ENCODE measurements at places on chromosomes 5 and 9.
A peak's percentile ranks its signal among the peaks of the same experiment; 100 is the strongest.

DNA sequence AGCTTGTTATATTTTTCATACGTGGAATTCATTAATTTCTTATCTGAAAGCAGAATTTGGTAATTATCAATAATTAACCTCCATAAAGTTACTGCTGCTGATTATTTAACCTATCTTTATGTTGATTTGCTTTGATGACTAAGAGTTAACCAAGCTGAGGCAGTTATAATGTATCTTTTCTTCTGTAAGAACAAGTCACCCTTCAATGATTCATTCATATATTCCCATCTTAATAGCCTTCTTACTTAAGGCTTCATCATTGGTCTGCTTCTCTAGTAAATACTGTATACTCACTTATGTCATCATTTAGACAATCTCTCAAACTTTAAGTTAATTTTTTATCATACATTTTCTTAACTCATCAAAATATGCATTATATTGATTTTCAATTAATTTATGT, 592.2 kb downstream of the ANXA1 start:
- no peak for DNase-seq

DNA sequence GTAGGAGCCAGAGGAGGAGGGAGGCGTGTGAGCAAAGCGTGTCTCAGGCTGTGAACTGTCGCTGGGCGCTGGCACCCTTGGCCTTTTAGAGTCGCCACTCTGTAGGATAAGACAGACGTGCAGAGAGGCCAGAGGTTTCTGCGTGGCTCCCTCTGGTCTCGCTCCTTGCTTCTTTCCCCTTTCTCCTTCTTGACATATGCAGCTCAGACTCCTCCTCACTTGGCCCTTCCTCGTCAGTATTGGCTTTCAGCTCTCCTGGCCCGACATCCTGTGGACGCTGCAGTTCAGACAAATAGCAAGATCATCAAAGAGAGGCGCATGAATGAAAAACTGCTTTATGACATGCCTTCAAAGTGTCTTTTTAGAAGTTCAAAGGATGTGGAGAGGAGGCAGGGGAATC, 116.8 kb upstream of the SPRY4 start:
- no peak for DNase-seq

- no peak for DNase-seq
Observed at GRCh38 chr5:139472386-139473030, 1.7 kb downstream of the SMIM33 start.

DNA sequence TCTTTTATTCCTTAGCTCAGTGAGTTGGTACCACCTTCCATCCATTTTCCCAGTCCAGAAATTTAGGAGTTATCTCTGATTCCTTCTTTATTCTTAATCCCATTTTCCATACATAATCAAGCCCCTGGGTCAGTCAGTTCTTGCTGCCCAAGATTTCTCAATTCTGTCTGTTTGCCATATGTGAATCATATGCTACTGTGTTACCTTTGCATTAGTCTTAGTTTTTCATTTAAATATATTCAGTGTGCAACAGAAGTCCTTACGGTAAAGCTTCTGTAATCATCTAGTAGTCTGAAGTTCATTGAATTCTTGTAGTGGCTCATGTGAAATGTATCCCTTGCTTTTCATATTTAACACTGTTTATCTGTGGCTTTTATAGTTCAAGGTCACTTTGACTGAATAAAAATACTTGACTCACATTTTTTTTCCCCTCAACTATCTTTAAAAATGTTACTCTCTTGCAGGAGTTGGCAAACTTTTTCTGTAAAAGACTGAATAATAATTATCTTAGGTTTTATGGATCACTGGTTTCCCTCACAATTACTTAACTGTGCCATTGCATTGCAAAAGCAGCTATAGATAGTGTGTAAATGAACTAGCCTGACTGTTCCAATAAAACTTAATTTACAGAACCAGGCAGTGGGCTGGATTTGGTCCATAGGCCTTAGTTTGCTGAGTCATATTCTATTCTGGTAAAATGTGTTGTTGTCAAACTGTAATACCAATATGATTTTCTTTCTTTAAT, 6.9 kb downstream of the KIAA1958 start:
- no peak for DNase-seq

- no peak for DNase-seq
Observed at GRCh38 chr5:72951671-72952468, 4.0 kb upstream of the FCHO2 start.

GRCh38 chr9:75983319-75984045, 93.0 kb downstream of the PCSK5 start:
- DNase-seq: no peak

DNA sequence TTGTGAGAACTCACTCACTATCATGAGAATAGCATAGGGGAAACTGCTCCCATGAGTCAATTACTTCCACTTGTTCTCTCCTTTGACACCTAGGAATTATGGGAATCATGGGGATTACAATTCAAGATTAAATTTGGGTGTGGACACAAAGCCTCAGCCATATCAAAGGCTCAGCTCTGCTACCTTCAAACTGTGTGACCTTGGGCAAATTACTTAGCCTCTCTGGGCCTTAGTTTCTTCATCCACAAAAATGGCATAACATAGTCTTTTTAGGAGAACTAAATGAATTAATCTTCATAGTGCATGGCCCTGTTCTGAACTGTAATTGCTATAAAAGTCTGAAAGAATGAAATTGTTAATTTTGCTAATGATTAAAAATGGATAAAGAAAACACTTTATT, 18.3 kb upstream of the CARTPT start:
- DNase-seq: peak; percentile 37

GRCh38 chr5:154686490-154686889, 68.7 kb upstream of the LARP1 start:
- peak; percentile 3 for DNase-seq

DNA sequence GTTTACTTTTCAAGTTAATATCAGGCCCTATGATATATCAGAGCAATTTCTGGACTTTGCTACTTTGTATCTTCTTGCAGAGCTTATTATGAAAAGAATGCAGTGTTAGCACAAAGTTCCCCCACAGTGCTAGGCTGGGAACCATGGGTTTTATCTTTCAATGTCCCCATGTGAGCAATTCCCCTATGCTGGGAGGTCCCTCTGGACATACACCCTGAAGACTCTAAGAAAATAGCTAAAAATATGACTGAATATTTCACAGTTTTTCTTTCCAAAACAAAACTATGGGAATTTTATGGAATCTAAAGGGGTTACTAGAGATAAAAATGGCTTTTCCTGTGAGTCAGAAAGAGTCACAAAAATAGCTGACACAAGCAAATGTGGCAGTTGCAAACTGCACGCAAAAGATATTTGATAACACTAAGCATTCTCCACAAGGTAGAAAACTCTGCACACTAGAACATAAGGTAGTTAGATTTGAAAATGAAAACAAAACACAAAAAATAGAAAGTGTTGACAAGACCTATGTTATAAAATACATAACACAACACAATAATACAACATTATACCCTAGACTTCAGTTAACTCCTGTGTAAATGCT, 487.5 kb upstream of the GRIN3A start:
- DNase-seq: no peak

- peak; percentile 93 for DNase-seq
Observed at GRCh38 chr5:174221436-174221835, 175.9 kb downstream of the NSG2 start.

GRCh38 chr5:65418661-65419060, 63.1 kb downstream of the ADAMTS6 start:
- DNase-seq: no peak

GRCh38 chr9:120514405-120514804, 65.6 kb downstream of the CDK5RAP2 start:
- no peak for DNase-seq

- no peak for DNase-seq
Observed at GRCh38 chr5:59126016-59126707, 543.3 kb downstream of the RAB3C start.

DNA sequence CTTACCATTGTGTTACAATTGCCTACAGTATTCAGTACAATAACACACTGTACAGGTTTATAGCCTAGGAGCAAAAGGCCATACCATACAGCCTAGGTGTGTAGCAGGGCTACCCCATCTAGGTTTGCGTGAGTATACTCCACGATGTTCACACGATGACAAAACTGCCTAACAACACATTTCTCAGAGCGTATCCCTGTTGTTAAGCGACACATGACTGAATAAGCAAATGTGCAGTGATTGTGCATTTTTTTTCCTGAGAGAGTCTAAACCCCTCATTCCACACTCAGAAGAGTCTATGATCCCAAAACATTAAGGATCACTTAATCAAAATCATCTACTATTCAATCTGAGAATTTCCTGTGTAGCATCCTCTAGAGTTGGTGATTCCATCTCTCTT, 68.4 kb upstream of the GABRP start:
- no peak for DNase-seq

GRCh38 chr5:155651-156410, 35.5 kb upstream of the LRRC14B start:
- no peak for DNase-seq

GRCh38 chr5:133966090-133966489, 2.3 kb downstream of the C5orf15 start:
- DNase-seq: no peak

GRCh38 chr5:5638211-5638610, 215.7 kb downstream of the ICE1 start:
- DNase-seq: no peak

DNA sequence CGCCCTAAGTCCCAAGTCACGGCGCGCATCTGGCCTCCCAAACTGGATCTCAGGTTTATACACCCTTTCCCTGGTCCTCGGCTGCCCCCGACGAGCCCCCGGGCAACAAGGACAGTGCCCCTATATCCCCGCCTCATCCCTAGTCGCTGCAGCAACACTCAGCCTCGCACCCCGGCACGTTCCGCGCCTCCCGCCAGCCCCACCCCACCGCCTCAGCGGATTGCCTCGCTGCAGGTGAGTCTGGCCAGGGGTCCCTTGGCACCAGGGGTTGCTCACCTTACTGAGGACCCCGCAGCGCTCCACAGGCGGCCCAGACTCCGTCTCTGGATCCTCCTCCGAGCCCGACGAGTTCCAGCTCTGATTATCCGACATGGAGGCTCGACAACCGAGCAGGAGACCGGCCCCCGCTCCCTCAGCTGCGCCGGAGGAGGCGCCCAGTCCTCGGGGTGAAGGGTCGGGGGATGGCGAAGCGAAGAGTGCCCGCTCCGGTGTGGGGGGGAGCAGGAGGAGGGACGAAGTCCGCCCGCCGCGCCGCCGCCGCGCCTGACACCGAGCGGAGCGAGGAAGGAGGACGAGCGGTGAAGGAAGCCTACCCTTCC, 494 bp downstream of the CERT1 start:
- DNase-seq: peak; percentile 50

- peak; percentile 56 for DNase-seq
Observed at GRCh38 chr9:129587487-129588262, 33.2 kb downstream of the C9orf50 start.

DNA sequence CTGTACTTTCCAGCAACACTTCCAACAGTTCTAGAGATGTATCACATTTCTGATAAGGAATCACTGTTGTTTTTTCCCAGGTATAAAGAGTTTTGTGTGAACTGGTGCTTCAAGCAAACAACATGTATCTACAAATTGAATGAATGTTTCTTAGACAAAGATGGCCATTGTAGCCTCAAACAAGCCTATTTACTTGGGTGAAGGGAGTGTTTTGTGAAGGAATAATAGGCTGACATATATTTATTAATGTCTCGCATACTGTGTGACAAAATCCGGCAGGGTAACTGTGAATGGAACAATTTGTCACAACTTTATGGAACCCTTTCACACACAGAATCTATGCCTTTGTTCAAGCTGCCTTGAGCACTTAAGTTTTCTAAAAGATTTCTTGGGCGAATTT, 24.8 kb upstream of the DAB2 start:
- no peak for DNase-seq

DNA sequence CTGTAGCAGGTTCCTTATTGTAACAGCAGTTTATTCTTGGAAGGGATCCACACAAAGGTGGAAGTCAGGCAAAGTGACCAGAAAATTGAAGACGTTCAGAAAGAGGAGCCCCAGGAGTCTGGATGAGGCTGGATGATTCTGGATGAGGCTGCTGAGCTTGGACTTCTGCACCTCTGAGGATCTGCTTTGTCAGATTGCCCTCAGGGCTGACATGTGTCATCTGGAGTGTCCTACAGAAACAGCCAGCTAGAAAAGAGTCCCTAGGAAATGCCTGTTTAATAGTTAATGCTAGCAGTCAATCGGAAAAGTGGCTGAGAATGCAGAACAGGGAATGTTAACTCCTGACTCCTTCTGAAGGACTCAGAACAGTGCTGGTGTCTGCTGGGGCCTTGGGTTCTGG, 236.4 kb downstream of the LRRC70 start:
- DNase-seq: no peak

GRCh38 chr9:20662156-20662555, 21.9 kb upstream of the FOCAD start:
- DNase-seq: peak; percentile 91

GRCh38 chr5:76144513-76145274, 61.5 kb downstream of the SV2C start:
- DNase-seq: peak; percentile 11

- DNase-seq: no peak
Observed at GRCh38 chr5:122880170-122880689, 34.8 kb downstream of the SNX24 start.

DNA sequence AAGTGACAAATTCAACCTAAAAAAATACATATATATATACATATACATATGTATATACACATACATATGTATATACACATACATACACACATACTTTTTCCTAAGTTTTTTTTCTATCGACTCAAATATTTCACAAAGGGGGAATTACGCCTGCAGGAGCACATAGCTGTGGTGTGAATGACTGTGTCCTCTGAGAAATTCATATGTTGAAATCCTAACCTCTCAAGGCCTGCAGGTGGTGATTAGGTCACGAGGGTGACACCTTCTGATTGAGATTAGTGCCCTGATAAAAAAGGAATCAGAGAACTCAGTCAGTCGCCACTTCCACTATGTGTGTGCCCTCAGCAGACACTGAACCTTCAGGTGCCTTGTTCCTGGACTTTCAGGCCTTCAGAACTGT, 248.7 kb downstream of the SEMA5A start:
- no peak for DNase-seq

DNA sequence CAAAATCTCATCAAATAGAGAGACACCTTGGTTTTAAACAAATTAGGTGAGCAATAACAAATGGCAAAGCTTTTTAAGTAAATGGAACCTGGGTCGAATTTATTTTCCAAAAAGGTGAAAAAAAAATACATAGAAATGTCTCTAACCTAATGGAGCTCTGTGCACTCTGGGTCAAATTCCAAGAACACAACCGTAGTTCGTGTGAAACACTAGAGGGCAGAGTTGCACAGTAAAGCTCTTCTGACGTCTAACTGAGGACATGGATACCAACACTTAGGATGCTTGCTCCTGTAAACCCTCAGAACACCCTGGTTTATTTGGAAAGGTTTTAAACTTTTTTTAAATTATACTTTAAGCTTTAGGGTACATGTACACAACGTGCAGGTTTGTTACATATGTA, 18.9 kb downstream of the MARCHF11 start:
- DNase-seq: peak; percentile 85

- DNase-seq: peak; percentile 20
Observed at GRCh38 chr5:155594270-155594669, 580.7 kb downstream of the KIF4B start.

GRCh38 chr5:6302075-6302474, 76.3 kb downstream of the MED10 start:
- DNase-seq: peak; percentile 70

- DNase-seq: no peak
Observed at GRCh38 chr5:119079318-119079921, 8.5 kb downstream of the DMXL1 start.
